ENCODE measurements at places on chromosomes 4 and X.

DNA sequence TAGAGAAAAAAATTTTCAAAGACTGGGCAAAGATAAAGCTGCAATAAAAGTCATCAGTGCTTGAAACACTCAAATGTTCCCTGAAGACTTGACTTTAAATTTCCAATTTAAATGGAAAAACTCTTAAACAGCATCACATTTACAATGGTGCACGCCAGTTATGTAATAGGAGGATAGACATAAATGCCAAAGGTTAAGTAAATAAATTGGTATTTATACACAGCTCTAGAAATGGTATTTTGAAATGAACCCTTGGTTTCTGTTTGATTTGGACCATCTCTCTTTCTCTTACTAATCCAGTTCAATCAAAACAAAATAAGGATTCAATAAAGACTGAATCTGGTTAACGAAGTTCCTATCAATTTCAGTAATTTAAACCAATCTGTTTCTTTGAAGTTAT lies 272.6 kb downstream of the GPM6A start:
- DNase-seq, result no peak

DNA sequence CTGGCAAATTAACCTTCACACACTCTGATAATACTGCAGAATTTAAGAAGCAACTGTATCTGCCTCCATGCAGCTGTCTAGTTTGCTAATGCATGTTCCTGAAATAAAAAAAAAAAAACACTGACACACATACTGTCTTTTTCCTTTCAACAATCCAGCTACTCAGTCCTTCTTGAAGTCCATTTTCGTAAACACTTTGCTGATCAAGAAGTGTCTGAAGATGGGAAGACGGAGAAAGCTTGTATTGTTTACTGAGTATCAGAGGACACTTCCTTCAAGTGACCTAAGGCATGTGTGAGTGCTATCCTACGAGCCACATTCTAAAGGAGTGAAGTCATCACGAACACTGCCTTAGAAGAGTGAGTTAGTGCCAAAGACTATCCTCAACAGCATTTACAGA lies 82.6 kb downstream of the LUZP4 start:
- no peak for DNase-seq

DNA sequence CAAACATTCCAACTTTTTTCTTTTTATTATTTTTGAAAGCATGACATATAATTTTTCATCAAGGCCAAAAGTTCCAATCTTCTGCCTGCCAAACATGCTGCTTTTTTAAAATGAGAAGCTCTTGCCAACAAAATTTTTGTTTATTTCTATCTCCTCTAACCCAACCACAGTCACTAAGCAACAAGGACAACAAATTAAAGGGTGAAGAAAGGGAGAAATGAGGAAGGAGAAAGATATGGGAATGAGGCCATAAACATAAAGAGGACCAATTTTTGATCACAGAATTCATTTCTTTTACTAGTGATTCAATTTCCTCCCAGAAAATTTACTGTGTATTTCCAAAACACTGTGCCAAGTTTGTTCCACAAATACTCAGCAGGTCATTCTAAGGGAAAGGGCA lies 537.0 kb upstream of the DIAPH2 start:
- DNase-seq, result no peak

DNA sequence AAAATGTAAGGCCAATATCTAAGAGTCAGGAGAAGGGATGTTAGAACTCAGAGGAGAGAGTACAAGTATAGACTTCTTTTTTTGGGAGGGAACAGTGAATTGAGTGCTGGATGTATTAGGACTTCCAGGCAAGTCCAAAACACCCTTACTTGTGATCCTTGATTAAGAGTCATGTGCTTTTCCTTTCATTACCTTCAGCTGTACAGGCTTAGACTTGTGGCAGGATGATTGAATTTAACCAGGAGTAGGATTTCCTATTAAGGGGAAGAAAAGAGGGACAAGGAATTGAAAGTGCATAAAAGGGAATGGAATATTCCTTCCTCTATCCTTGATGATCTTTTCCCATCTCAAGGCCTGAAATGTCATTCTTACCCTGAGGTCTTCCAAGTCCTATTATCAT lies 606.7 kb downstream of the STIM2 start:
- no peak for DNase-seq

DNA sequence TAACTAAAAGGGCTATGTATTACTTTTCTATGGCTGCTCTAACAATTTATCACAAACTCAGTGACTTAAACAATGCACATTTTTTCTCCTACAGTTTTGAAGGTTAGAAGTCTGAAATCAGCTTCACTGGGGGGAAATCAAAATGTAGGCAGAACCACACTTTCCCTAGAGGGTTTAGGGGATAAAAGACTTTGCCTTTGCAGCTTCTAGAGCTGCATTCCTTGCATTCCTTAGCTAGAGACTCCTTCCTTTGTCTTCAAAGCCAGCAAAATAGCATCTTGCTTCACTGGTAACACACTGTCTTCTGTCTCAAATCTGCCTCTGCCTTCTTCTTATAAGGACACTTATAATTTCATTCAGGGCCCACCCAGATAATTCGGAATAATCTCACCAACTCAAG lies 152.4 kb upstream of the SPIN4 start:
- DNase-seq, result no peak
